Foreskin keratinocyte (primary cell): ENCODE measurements at places on chromosomes 13 and 19. TPM values are rescaled to one million over a fixed set of nuclear protein-coding genes. Genes with fewer than 3 reads are reported as not detected.

DNA sequence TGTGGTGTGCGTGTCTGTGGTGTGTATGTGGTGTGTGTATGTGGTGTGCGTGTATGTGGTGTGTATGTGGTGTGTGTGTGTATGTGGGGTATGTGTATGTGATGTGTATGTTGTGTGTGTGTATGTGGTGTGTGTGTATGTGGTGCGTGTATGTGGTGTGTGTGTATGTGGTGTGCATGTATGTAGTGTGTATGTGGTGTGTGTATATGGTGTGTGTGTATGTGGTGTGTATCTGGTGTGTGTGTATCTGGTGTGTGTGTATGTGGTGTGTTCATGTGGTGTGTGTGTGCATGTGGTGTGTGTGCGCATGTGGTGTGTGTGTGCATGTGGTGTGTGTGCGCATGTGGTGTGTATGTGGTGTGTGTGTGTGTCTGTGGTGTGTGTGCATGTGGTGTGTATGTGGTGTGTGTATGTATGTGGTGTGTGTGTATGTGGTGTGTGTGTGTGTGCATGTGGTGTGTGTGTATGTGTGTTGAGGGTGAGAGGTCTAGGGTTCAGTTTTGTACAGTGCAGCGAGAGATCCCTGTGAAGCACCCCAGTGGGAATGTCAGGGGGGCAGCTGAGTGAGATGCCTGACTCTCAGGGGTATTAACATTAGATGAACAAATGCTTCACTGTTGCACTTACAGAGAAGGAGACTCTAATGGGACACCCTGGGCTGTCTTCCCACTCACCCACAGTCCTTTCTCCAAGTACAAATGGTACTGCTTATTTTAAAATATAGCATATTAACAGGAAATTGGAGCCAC, 61.3 kb upstream of the MEDAG start:
- DNase-seq: no peak

DNA sequence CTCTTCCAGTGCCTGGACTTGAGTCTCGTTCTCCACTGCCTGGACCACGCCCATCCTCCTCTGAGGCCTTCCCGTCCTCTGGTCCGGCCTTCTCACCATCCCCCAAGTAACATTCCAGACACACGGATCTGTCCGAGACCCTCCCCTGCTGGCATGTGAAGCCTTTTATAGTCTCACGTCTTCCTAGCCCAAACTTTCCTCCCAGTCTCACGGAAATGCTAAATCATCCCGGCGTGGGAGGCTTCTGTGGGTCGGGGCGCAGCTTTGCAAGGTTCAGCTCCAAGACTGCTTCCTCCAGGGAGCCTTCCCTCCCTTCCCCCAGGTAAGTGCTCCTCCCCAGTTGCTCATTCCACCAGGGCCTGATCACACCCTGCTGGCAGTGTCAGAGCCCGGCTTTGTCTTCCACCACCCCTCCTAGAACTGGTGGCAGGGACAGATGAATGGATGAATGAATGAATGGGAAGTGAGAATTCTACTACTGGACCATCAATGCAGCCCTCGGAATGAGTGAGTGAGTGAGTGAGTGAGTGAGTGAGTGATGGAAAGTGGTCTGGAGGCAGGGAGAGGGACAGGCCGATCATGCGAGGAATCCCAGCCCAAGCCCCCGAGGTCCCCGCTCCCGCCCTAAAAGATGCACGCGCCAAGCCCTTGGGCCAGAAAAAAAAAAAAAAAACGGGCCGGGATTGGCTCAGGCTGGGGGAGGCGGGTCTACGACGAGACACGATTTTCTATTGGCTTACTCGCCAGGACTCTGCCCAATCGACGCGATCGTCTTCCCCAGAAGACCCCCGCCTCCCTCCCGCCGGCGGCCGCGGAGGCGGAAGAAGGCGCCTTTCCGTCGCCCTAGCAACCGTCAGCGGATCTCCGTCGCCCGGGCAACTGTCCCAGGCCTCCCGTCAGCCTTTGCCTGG, 9.3 kb downstream of the EPHX3 start:
- DNase-seq: peak; percentile 66

DNA sequence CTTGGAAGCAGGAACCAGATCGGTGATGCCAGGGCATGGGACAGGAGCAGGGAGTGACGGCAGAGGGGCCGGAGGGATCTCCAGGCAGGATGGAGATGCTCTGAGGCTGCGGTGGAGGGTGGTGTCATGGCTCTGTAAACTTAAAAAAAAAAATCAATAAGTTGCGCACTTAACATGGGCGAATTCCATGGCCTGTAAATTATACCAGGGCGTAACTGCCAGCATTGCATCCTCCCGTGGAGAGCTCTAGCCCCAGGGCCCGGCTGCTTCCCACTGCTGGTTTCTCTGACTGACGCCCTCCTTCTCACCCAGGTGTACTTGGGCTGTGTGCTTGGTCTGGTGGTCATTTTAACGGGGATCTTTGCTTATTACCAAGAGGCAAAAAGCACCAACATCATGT, 8.7 kb downstream of the ATP12A start:
- no peak for DNase-seq

GRCh38 chr13:112245179-112245724, 130.9 kb upstream of the SPACA7 start:
- no peak for DNase-seq

DNA sequence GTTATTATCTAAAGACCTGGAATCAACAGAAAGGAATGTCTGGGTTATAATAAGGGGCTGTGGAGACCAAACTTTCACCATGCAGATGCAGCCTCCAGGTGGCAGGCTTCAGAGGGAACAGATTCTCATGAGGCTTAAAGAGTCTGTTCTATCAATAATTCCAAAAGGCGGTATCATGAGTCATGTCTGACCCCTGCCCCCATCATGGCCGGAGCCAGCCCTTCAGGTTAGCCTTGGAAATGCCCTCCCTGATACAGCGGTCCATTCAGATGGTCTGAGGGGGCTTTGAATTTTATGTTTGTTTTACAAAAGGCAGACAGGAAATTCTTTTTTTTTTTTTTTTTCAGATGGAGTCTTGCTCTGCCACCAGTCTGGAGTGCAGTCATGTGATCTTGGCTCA, 21.7 kb upstream of the LAMP1 start:
- peak; percentile 69 for DNase-seq

DNA sequence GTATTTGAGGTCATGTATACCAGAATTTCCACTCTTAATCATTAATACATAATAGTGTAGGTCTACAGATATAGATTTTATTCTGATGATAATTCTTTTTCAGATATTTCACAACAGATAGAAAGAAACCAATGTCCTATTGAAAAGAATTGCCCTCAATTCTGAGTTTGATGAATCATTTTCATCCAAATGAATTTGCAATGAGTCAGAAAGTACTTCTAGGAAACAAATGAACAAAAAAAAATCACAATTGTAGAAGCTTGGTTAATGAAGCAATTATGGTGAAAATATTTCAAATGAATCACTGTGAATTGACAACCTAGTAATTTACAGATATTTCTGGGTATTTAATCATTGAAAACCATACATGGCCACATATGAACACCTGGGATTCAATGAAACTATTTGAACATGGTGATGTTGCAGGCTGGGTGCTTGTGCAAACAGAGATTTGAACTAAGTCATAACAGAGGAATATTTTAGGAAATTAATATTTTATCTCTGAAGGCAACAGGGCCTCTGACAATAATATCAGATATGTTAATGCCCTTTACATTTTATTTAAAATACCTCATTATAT, 360.9 kb downstream of the SLITRK5 start:
- DNase-seq: peak; percentile 66

- DNase-seq: no peak
Measured at GRCh38 chr13:50809133-50810090, 34.1 kb downstream of the DLEU7 start.

DNA sequence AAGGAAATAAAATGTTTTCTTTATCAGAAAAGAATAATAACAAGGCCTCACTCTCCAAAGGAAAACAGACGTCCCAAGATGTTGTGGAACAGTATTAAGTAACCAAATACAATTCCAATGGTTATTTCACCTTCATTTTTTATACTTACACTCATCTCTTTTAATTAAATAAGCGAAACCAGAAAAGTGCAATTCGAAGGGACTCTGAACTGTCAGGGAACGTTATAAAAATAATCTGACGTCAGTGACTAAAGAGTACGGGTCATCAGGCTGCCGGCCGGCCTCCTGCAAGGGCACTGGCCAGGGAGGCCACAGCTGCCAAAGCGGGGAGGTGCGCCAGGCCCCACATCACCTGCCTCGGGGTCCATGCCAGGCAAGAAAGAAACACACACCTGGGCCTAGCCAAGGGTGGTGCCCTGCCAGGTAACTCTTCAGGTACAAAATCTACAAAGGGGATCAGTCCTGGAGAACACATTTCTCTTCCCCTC, 61.2 kb downstream of the CDADC1 start:
- no peak for DNase-seq

DNA sequence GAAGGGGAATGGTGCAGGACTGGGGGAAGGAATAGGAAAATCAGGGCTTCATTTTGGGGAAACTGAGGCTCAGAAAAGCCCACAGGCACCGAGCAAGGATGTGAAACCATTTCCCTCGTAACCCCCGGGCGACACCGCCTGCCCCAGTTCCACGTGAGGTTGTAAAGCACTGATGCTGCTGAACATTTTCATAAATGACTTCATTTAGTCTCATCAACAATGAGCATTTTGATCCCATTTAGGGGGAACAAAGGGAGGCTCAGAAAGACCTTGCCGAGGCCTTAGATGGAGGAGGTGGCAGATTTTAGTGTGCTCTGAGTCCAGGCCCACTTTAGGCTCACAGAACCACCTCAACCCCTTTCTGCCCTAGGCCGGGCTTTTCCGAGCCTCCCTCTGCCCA, 20.5 kb upstream of the FBXO27 start:
- DNase-seq: no peak

GRCh38 chr13:26710166-26710565, 50.4 kb downstream of the GPR12 start:
- DNase-seq: no peak

- no peak for DNase-seq
Measured at GRCh38 chr13:27035892-27036235, 135.7 kb downstream of the USP12 start.

- no peak for DNase-seq
Measured at GRCh38 chr19:4326837-4327251, 11.8 kb downstream of the STAP2 start.

DNA sequence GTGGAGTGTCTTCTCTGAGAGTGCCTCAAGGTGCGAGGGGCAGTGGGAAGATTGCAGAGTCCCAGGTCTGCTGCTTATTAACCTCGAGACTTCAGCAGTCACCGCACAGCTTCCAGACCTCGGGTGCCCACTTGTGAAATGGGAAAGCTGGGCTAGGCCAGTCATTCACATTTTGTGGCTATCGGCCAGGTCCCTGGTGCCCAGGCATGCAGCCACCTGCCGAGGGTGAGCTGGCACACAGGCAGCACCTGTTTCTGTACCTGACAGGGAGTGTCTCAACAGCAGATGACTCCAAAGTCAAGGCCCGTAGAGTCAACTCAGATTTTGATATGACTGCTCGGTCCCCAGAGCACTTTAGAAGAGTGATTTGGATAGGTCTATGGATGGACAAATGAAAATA, 21.9 kb downstream of the UQCRFS1 start:
- no peak for DNase-seq

- no peak for DNase-seq
Measured at GRCh38 chr19:31270897-31271296, 78.3 kb downstream of the TSHZ3 start.

Gene MVB12A
- 49.1 and 62.6 TPM in 2 replicates for total RNA-seq

Gene ZNF726
- 2.2 and 3.2 TPM in 2 replicates for total RNA-seq

Gene HCN2
- 0.20 and 0.21 TPM in 2 replicates for total RNA-seq
